ENCODE measurements at places on chromosomes 13 and 19. TPM values are rescaled to one million over a fixed set of nuclear protein-coding genes. Genes with fewer than 3 reads are reported as not detected.

GRCh38 chr13:51781246-51782022 is 22.5 kb downstream of the DHRS12 start:
- DNase-seq: peak; percentile 74
- no peak overlapping the region for H3K27ac ChIP-seq
- H3K36me3 ChIP-seq: no peaks in the 10 kb centered on the region
- H3K4me1 ChIP-seq: no peaks in the 10 kb centered on the region

DNA sequence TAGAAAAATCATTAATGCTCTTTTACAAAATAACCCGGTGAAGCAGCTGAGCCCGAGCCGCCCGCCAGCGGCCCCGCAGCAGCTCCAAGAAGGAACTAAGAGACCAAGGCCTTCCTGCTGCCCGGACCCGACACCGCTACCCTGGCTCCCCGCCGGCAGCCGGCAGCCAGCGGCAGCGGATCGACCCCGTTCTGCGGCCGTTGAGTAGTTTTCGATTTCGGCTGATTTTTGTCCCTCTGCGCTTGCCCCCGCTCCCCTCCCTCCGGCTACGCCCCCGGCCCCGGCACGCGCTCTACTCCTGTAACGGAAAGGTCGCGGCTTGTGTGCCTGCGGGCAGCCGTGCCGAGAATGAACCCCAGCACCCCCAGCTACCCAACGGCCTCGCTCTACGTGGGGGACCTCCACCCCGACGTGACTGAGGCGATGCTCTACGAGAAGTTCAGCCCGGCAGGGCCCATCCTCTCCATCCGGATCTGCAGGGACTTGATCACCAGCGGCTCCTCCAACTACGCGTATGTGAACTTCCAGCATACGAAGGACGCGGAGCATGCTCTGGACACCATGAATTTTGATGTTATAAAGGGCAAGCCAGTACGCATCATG is at the start of gene PABPC3:
Gene PABPC3, plus strand, starts transcription at position 286 of the 603 bp plus-strand sequence. Its CDS starts 63 bp downstream, at position 349.
- no peaks in the 10 kb centered on the region for H3K27me3 ChIP-seq
- H3K4me1 ChIP-seq: no peaks in the 10 kb centered on the region
- no peak within 1 kb of the TSS for H3K4me3 ChIP-seq
- H3K27ac ChIP-seq: no peak within 1 kb of the TSS
- peak; percentile 29 for DNase-seq

DNA sequence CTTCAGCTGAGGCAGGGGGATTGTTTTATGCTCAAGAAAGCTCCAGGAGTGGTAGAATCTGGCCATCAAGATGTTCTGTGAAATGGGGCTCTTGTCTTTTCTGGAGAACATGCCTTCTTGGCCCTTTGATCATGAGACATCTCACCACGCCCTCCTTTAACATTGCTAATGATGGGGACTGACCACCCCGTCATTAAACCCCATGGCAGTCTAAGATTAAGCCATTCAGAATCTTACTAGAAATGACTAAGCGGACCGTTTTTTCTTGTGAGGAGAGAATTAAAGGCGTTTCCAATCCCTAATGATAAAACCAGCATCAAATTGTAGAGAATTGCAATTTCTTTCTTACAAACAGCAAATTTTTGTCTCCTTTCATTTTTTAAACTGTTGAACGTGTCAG is 89.4 kb downstream of the COL4A2 start:
- no peaks in the 10 kb centered on the region for H3K27me3 ChIP-seq
- H3K36me3 ChIP-seq: no peaks in the 10 kb centered on the region
- no peak for DNase-seq
- 0 out of 2 replicates have a peak, but pooled peaks cover 13% of the 10 kb centered on the region for H3K4me1 ChIP-seq
- H3K27ac ChIP-seq: no peak overlapping the region
- H3K4me3 ChIP-seq: no peak overlapping the region

DNA sequence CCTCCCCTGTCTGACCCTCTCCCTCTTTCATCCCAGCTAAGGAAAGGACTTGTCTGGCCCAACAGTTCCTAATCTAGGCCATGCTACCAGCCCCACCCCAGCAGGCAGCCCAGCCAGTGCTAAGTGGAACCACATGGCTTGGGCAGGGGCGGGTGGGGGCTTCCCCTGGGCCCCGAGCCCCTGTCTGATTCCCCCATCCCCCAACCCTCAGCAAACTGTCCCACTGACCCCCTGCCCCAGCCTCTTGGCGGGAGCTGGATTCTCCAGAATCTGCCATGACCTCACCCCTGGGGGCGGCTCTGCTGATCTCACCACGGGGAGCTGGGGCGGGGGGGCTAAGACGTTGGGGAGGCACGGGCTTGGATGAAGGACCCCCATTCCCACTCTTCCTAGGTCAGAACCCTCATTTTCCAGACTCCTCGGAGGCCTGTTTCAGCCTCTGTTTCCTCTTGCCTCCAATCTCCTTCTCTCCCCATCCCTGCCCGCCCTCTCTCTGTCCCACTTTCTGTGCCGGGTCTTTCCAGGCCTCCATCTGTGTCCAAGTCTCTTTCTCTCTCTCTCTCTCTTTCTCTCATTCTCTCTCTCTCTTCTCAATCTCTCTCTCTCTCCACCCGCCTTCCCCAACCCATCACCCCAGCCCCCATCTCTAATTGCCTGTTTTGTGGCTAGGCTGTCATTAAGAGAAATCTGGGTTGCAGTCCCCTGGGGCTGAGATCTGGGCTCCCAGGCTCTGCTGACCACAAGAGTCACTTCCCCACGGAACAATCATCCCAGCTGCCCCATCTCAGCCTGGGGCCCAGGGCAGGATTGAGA is 2.7 kb downstream of the COL5A3 start:
- H3K36me3 ChIP-seq: no peaks in the 10 kb centered on the region
- no peaks in the 10 kb centered on the region for H3K4me1 ChIP-seq
- H3K4me3 ChIP-seq: no peak overlapping the region
- peaks cover 24% of the 10 kb centered on the region for H3K27me3 ChIP-seq

DNA sequence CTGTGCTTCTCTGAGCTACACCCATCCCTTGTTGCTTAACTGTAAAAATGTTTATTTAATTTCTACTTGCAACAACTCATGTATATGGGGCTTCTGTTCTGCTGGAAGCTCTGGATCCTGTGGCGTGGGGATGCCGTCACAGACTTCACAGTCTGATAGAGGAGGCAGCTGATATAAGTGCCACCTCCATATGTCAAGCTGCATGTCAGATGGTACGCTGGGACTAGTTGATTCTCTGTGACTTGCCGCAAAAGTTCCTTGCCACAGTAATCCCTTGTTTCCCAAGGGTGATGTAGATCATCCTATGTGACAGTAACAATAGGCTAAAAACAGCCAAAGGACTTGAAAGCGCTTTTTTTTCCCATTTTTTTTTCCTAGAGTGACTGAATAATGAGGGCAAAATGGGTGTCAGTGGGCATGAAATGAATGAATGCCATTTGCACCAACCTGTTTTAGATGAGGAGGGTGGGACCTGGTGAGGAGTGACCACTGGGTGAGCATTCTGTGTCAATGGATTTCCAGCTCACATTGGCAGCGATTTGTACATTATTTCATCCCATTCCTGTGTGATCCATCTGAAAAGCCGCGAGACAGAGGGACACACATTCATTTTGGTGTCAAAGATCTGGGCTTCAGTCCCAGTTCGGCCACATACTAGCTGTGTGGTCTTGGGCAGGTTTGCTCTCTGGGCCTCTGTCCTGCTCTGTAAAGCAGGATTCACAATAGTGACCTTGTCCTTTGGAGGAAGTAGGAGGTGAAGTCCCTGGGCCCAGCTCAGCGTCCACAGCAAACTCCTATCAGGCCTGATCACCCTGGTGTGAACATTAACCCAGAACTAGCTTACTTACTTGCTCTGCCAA is 88.9 kb upstream of the RNF113B start:
- H3K27me3 ChIP-seq: no peaks in the 10 kb centered on the region
- H3K4me1 ChIP-seq: peaks cover 3% of the 10 kb centered on the region

DNA sequence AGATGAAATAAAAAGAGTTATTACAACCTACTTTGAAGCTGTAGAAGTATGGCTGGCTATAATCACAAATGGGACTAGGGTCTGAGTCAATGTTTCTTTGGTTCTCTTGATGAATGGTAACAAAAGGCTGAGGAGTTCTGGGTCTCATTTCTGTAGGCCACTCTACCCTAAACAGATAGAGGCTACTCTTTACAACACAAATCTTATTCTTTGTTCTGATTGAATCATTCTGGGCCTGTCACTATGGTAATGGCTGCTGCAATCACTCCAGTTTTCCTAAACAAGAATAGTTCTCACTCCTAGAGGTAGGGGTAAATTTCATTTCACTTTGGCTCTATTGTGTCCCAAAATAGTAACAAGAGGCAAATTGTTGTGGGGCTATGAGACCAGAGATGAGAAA is 1714.3 kb upstream of the PCDH20 start:
- DNase-seq: no peak
- H3K36me3 ChIP-seq: no peaks in the 10 kb centered on the region
- no peak overlapping the region for H3K4me3 ChIP-seq
- H3K4me1 ChIP-seq: peaks cover 22% of the 10 kb centered on the region
- H3K27me3 ChIP-seq: no peaks in the 10 kb centered on the region

- no peaks in the 10 kb centered on the region for H3K36me3 ChIP-seq
- no peak overlapping the region for H3K4me3 ChIP-seq
- H3K27ac ChIP-seq: no peak overlapping the region
Observed at GRCh38 chr19:46181388-46181779, 33.3 kb downstream of the IGFL2 start.

- no peaks in the 10 kb centered on the region for H3K4me1 ChIP-seq
- no peaks in the 10 kb centered on the region for H3K27me3 ChIP-seq
- H3K27ac ChIP-seq: no peak overlapping the region
- H3K36me3 ChIP-seq: peaks cover 6% of the 10 kb centered on the region
- no peak for DNase-seq
Observed at GRCh38 chr19:33481863-33482262, 39.7 kb downstream of the PEPD start.

DNA sequence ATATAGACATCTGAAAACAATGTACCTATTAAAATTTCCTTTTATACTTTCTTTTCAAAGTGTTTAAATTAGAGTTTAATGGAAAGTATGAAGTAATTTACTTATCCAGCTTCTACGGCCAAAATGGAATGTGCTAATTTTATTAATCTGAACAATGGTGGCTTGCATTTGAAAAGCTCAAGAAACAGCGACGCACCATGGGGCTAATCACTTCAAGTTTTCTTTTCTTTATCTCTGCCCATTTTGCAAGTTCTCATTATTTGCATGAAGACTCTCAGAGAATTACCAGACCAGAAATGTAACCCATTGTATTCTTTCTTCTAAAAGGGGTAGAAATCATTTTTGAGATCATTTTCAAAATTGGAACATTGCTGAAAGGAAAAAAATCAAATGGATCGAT is 204.0 kb upstream of the STARD13 start:
- no peak overlapping the region for H3K27ac ChIP-seq
- peak overlapping the region; percentile 34 for H3K4me3 ChIP-seq
- DNase-seq: peak; percentile 47
- no peaks in the 10 kb centered on the region for H3K27me3 ChIP-seq
- H3K36me3 ChIP-seq: no peaks in the 10 kb centered on the region
- peaks cover 4% of the 10 kb centered on the region for H3K4me1 ChIP-seq

- no peaks in the 10 kb centered on the region for H3K36me3 ChIP-seq
- no peak for DNase-seq
- no peak overlapping the region for H3K4me3 ChIP-seq
- no peak overlapping the region for H3K27ac ChIP-seq
Observed at GRCh38 chr19:6325614-6326013, 7.8 kb downstream of the ACER1 start.

DNA sequence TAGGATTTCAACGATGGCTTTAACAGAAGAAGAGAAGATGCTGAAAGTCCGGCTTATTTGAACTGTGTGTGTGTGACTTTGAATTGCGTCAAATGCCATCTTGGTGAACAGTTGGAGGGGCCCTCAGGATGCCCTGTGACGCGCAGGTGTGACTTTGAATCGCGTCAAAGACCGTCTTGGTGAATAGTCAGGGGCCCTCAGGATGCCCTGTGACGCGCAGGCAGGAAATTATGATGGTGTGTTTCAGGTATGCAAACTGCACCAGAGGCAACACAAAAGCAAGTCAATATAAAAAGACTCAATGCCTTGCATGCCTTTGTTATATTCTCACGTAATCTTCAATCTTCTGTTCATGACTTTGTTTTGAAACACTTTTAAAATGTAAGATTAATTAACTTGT is 29.2 kb downstream of the ATP11A start:
- H3K27ac ChIP-seq: 0 out of 2 replicates have a peak overlapping the region, but pooled peaks have one; percentile 55
- H3K4me1 ChIP-seq: peaks cover 47% of the 10 kb centered on the region
- H3K4me3 ChIP-seq: no peak overlapping the region
- H3K36me3 ChIP-seq: no peaks in the 10 kb centered on the region
- H3K27me3 ChIP-seq: no peaks in the 10 kb centered on the region

DNA sequence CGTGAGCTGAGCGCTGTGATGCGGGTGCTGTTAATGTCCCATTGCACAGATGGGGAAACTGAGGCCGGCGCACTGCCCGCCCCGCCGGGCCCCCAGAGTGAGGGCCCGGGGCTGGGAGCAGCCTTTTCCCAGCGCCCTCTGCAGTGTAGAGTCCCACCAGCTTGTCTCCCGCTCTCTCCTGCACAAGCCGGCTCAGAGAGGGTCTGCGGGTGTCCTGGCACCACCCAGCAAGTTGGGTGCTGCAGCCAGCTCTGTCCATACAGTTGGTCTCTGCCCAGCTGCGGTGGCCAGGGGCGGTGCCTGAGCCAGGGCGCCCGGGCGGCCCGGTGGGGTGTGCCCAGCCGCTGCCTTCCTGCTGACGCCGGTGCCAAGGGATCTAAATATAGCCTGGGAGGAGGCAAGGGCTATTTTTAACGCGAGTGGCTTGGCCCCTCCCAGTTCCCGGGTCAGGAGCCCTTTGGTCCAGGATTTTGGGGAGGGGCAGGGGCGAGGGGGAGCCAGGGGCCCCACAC is 19.3 kb downstream of the GADD45B start:
- peaks cover 28% of the 10 kb centered on the region for H3K27me3 ChIP-seq
- H3K4me1 ChIP-seq: peaks cover 9% of the 10 kb centered on the region
- peak overlapping the region; percentile 60 for H3K4me3 ChIP-seq
- no peak for DNase-seq
- H3K36me3 ChIP-seq: no peaks in the 10 kb centered on the region

DNA sequence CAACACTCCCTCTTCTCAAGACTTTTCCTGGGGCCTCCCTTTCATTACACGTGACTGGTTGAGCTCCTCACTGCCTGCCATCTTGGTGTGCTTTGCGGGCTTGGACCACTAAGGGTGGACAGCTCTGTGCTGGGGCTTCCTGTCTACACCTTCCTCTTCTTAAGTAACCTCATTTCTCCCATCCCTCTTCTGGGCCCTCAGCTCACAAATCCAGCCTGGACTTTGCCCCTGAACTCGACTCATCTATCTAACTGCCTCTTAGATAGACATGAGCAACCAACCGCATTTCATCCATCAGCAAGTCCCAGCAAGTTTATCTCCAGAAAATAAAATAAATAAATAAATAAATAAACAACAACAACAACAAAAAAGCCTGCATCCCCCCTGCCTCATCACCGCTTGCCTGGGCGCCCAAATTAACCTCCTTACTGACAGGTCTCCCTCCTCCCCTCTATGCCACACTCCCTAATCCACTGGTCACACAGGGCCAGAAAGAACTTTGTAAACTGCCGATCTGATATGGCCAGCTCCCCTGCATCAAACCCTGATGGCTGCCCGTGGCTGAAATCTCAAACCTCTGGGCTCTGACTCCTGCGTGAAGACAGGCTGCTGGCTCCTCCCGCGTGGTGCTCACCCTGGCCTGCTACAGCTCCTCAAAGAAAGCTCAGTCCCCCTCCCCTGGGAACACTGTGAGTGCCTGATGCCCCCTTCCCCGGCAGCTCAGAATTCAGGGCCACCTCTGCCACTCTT is 7.8 kb downstream of the ISOC2 start:
- DNase-seq: no peak
- no peaks in the 10 kb centered on the region for H3K36me3 ChIP-seq
- H3K4me3 ChIP-seq: no peak overlapping the region

GRCh38 chr13:111049791-111050538 is 65.1 kb upstream of the ARHGEF7 start:
- no peaks in the 10 kb centered on the region for H3K4me1 ChIP-seq
- H3K27me3 ChIP-seq: no peaks in the 10 kb centered on the region
- H3K27ac ChIP-seq: no peak overlapping the region
- H3K36me3 ChIP-seq: no peaks in the 10 kb centered on the region
- H3K4me3 ChIP-seq: no peak overlapping the region
- peak; percentile 66 for DNase-seq

IGSF23 gene
- not detected for total RNA-seq

ATP8B3 gene
- total RNA-seq: 6.0 TPM

CEACAM7 gene
- 0.24 TPM for total RNA-seq

Data from GM23338 (cell line).